ENCODE measurements at places on chromosomes 12 and 14.

DNA sequence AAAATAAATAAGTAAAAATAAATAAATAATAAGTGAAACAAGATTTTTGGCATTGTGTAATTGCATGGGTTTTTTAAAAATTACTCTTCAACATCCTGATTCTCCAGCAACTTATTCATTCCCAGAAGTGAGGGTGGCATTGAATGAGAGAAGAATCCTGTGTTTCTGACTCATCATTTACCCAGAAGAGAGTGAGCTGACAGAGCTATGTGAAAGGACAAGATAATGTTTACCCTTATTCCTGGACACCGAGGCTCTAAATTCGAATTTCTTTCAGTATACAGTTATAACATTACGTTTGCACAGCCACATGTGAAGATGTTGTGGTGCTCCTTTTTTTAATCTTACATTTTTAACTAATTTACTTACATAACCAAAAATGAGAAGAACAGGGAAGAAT is 36.4 kb downstream of the BBS10 start:
- DNase-seq: no peak

DNA sequence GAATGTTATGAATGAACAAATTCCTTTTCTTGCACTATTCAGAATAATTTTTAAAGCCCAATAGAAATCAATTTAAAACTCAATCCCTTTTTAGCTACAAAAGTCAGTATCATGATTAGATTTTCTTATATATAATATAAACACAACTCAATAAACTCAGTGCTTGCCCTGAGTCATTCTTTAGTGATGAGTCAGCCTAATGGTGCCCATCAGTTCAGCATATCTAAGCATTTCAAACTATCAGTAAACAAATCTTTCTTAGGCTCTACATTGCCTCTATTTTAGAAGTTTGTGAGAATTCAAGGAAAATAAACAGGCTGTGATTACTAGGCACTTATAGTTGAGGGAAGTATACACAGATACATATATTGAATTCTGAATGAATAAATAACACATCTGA is 179.6 kb downstream of the NELL2 start:
- no peak for DNase-seq

GRCh38 chr12:117328556-117329100 is 32.8 kb downstream of the NOS1 start:
- DNase-seq: no peak

- DNase-seq: no peak
Observed at GRCh38 chr12:66156654-66157053, 13.1 kb downstream of the TMBIM4 start.

DNA sequence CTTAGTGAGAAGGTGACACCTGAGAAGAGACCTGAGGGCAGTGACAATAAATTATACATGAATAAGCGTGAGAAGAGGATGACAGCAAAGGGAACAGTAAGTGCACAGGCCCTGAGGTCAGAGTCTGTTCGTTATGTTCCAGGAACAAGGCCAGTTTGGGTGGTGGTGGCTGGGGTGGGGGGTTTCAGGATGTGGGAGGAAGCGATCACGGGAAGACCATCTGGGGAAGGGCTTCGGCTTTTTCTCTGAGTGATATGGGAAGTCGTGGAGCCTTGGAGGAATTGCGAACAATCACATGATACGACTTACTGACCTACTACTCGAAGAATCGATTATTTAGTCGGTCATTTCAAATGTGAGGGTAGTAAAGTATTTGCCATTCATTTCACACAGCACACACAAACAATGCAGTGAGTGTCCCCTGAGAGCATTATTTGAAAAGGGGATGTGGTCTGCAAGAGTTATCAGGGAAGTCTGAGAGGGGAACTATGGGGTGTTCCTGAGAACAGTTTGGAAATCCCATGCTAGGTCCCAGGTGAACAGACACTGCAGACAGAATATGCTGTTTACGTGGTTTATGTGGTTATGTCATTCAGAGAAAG is 94.7 kb downstream of the SLC38A1 start:
- DNase-seq: no peak

DNA sequence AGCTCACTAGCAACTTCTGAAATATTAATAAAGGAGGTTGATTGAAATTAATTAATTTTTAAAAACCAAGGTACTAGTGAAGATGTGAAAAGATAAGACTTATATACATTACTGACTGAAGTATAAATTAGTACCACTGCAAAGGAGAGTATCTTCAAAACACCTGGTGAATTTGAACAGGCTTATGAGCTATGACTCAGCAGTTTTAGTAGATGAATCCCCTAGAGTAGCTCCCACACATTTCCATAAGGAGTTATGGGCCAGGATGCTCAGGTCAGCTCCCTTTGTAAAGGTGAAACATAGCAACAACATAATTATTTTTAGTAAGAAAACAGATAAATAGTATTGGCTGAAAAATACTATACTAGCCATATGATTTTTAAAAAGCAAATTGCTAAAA is 218.6 kb downstream of the SYT1 start:
- no peak for DNase-seq

GRCh38 chr14:89276424-89276975 is 140.5 kb downstream of the FOXN3 start:
- no peak for DNase-seq
